PC-3 (cell line): ENCODE measurements at places on chromosomes 12 and 14. TPM values are rescaled to one million over a fixed set of nuclear protein-coding genes. Genes with fewer than 3 reads are reported as not detected.

LARP4 gene
- total RNA-seq, result 35.1 and 39.1 TPM in 2 replicates

PCED1B gene
- total RNA-seq, result 1.0 TPM in 1 of 2 replicates, not detected in the other

SLC6A15 gene
- not detected in 2 replicates for total RNA-seq

CGRRF1 gene
- total RNA-seq, result 31.3 and 31.5 TPM in 2 replicates

NEUROD4 gene
- total RNA-seq, result not detected in 2 replicates

SLC4A8 gene
- 3.3 and 4.2 TPM in 2 replicates for total RNA-seq

DIO3 gene
- total RNA-seq, result 4.9 and 5.8 TPM in 2 replicates

TAS2R46 gene
- 0.36 and 1.5 TPM in 2 replicates for total RNA-seq

TRHDE gene
- total RNA-seq, result 16.5 and 17.7 TPM in 2 replicates

ADAMTS20 gene
- 1.0 and 1.6 TPM in 2 replicates for total RNA-seq

GALNT8 gene
- not detected in 2 replicates for total RNA-seq

P2RX2 gene
- not detected in 2 replicates for total RNA-seq

AVPR1A gene
- total RNA-seq, result not detected in 2 replicates

DCP1B gene
- total RNA-seq, result 3.6 and 4.9 TPM in 2 replicates

FOXN4 gene
- not detected in 2 replicates for total RNA-seq

FLRT2 gene
- total RNA-seq, result 0.07 TPM in 1 of 2 replicates, not detected in the other

ENDOU gene
- total RNA-seq, result not detected in 2 replicates

GPR84 gene
- total RNA-seq, result not detected in 2 replicates

MSI1 gene
- total RNA-seq, result 0.12 TPM in 1 of 2 replicates, not detected in the other

SOAT2 gene
- total RNA-seq, result 0.07 and 0.86 TPM in 2 replicates

WSCD2 gene
- not detected in 2 replicates for total RNA-seq

GAS2L3 gene
- total RNA-seq, result 24.8 and 27.8 TPM in 2 replicates
